Cortex of kidney (tissue), 1 donor: ENCODE measurements at places on chromosomes 5 and 9.

DNA sequence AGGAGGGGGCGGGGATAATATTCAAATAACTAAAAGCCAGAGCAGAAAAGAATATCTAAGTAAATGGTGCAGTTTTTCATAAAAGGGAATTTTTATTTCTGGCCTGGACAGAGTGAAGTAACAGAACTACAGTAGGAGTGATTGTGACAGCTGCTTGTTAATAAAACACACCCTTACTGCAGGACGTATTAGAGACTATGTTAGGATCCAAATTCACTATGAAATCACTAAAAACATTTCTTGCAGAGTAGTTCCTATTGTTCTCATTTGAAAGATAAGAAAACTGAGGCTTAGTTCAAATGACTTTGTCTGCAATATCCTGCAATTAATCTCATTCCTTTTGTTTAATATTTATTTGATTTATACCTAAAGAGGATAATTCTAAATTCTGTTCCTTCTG lies 39.5 kb downstream of the FAM174A start:
- no peak for DNase-seq

DNA sequence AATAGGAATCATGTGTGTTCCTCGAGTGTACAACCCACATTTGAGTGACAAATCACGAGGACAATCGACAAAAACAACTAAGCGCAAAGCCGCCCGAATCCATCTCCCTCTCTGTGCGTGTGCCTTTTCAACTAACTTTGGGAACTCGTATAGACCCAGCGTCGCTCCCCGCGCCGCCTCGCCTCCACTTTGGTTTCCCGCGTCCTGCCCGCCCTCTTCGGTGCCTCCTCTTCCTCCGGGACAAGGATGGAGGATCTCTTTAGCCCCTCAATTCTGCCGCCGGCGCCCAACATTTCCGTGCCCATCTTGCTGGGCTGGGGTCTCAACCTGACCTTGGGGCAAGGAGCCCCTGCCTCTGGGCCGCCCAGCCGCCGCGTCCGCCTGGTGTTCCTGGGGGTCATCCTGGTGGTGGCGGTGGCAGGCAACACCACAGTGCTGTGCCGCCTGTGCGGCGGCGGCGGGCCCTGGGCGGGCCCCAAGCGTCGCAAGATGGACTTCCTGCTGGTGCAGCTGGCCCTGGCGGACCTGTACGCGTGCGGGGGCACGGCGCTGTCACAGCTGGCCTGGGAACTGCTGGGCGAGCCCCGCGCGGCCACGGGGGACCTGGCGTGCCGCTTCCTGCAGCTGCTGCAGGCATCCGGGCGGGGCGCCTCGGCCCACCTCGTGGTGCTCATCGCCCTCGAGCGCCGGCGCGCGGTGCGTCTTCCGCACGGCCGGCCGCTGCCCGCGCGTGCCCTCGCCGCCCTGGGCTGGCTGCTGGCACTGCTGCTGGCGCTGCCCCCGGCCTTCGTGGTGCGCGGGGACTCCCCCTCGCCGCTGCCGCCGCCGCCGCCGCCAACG lies at the start of gene GPR150:
Gene GPR150, plus strand, starts transcription at position 58 of the 840 bp plus-strand sequence. Its CDS starts 189 bp downstream, at position 247.
- DNase-seq, result no peak

- no peak for DNase-seq
Measured at GRCh38 chr9:109132567-109133021, 12.8 kb upstream of the TMEM245 start.

- no peak for DNase-seq
Measured at GRCh38 chr5:181221105-181221791, 1.8 kb upstream of the TRIM41 start.

DNA sequence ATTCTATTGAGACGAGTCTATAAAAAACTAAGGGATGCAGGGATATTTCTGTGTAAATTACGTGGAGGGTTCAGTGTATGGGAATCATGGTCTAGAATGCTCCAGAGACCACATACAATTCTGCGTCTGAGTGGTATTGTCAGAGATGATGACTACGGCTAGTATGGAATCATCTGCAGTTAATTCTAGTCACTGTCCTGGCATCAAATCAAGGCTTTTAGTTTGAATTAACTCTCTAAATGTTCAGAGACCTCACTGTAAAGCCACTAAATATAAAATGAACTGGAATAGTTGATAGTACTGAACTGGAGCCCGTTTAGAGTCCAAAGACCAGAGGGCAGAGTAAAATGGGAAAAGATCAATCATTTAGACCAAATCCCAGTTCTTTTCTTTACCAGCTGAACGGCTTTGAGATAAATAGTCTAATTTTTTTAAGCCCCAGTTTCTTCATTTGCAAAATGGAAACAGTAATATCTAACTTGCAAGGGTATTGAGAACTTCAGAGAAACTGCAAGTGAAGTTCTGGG lies 599.8 kb downstream of the EBF1 start:
- DNase-seq, result no peak

DNA sequence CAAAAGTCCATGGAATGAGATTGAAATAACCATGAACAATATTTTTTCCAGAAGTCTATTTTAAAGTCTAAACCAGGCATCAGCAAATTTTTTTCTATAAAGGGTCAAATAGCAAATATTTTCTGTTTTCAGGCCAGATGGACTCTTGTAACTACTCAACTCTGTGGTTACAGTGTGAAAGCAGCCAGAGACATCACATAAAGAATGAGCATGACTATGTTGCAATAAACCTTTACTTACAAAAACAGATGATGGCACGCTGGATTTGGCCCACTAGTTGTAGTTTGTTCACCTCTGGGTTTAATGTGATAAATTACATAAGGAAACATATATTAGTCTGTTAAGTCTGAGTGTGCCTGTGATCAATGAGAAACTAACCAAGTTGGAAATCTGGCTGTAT lies 319.2 kb downstream of the TRPM3 start:
- no peak for DNase-seq

DNA sequence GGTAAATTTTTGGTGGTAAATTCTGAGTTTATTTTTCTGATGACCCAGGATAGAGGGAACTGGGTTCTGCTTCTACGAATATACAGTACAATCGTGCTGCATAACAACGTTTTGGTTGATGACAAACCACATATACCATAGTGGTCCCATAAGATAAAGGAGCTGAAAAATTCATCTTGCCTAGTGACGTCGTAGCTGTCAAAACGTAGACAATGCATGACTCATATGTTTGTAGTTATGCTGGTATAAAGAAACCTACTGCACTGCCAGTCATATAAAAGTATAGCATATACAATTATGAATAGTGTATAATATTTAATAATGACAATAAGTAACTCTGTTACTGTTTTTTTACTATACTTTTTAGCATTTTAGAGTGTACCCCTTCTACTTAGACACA lies 244.0 kb downstream of the GAS1 start:
- DNase-seq, result no peak

- DNase-seq, result no peak
Measured at GRCh38 chr9:109770101-109770500, 9.9 kb upstream of the PALM2AKAP2 start.

- DNase-seq, result no peak
Measured at GRCh38 chr9:96367943-96368342, 15.6 kb downstream of the SLC35D2 start.

DNA sequence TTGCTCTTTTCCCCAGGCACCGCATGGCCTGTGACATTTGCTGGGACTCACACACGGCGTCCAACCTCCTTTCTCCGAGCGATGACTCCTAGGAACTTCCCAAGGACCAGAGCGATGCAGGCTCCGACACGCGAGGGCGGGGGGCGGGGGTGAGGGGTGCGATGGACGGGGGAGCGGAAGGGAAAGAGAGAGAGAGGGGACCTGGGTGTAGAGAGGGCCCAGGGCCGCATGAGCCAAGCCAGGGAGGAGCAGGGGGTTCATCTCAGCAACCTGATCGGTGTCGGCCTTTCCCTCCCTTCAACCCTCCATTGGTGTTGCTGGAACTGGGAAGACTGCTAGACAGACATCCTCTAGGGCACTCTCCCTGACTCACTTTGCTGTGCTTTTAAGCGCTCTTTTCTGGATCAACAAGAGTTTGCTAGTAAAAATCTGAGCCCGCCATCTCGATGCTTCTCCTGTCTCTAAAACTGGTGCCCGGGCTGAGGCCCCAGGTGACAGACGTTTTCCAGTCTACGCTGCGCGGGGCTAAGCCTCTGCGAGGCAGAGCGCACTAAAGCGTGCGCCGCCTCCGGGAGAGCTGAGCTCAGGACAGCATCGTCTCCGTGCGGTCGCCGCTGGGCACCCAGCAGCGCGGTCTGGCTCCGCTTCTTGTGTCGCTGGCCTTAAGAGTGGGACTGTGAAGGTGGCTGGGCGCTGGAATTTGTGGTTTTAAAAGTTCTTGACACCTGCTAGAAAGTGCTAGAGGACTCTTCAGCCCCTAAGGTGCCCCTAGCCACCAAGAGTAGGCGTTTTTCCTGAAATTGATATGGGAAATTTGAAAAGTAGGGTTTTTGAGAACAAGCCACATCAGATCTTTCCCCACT lies 1.0 kb upstream of the TSLP start:
- DNase-seq, result no peak

DNA sequence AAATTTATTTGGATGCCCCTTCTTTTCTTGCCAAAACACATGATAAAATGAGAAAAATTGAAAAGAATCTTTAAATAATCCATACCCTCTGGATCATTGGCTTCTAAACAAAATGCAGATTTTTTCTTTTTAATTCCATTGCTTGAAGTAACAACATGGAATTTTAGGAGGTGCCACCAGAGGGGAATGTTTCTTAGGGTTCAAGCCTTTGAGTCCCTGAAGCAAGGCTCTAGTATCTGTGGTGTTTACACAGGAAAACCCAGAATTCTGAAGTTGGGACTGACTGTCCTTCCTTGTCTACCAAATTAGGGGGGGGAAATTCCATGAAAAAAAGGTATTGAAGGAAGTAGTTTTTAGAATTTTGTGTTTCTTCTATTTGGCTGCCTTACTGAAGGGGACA lies 69.4 kb downstream of the LMNB1 start:
- no peak for DNase-seq

DNA sequence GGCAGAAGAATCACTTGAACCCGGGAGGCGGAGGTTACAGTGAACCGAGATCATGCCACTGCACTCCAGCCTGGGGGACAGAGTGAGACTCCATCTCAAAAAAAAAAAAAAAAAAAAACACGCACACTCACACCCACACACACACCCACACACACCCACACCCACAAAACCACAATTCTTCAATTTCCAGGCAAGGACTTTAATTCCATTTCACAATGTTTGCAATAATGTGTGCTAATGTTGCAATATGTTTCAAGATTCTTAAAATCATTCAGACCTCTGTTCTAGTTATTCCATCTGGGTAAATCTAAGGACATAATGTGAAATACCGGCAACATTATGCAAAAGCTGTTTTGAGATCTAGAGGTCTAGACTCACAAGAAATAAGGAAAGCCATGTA lies 28.3 kb downstream of the CCDC69 start:
- DNase-seq, result no peak
